Tibial nerve (tissue), 4 donors: ENCODE measurements at places on chromosomes 11 and 22.

- DNase-seq = peak; percentile 65
Observed at GRCh38 chr11:47004595-47005033, 68.1 kb downstream of the CSTPP1 start.

DNA sequence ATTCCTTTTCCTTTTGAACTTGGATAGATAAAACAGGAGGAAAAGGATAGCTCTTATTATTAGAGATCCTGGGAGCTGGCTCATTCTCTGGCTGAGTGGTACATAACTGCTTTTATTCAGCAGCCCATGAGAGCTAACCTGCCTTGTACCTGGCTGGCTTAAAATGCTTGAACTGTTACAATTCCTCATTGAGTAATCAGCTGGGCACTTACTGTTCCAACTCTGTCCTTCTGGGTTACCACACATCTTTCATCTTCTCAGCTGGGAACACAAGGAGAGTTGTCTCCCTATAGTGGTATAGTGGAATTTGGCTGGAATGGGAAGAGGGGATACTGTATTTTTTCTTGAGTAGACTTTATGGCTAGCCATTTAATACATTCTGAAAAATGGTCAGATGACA is 39.8 kb upstream of the SPTBN2 start:
- no peak for DNase-seq

DNA sequence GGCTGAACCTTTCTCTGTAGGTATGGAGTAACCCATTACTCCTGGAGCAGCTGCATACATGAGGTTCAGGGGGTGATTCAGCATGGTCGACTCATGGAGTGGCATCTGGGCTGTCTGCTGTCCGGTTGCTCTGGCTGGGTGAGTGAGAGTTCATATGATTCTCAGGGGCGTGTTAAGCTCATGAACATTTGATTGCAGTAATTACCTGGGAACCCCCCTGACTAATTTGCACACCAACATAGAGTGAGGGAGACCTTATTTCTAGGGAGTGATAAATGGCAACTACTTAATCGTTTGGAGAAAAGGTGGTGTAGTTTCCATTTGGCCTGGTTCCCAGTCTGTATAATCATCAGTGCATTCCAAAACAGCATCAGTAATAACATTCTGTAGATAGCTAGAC is 661.9 kb downstream of the ETS1 start:
- DNase-seq = no peak

DNA sequence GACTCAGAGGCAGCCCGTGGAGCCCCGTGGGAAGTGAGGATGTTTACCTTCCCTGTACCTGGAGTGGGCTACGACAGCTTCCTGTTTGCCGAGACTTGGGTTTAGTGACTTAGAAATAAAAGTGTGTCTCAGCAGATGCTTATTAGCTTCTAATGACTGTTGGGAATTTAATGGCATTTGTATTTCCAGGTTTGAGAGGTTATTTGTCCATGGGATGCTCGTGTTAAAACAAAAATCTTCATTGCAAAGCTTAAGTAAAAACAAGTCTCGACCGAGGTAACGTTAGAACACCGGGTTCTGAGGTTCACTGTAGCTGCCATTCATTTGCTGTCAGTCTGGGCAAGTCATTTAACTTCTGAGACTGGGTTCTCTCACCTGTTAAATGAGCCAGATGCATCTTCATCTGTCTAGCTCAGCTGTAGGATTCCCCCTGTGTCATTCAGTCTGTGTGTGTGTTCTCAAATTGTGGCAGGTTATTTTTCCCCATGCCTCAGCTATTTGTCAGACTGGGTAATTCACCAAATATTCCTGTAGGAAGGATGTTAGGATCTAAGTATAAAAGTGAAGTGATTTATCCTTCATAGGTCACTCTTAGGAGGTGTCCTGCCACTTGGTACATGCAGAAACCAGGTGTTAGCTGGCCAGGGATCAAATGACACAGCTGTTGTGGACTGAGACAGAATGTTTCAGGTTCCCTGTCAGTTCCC is 791 bp downstream of the EI24 start:
- DNase-seq = no peak

- DNase-seq = no peak
Observed at GRCh38 chr11:36375353-36376008, 79.4 kb downstream of the PRR5L start.

GRCh38 chr11:27291302-27291889 is 71.6 kb downstream of the CCDC34 start:
- DNase-seq = no peak

GRCh38 chr11:71239581-71239980 is 12.8 kb downstream of the SHANK2 start:
- DNase-seq = no peak

DNA sequence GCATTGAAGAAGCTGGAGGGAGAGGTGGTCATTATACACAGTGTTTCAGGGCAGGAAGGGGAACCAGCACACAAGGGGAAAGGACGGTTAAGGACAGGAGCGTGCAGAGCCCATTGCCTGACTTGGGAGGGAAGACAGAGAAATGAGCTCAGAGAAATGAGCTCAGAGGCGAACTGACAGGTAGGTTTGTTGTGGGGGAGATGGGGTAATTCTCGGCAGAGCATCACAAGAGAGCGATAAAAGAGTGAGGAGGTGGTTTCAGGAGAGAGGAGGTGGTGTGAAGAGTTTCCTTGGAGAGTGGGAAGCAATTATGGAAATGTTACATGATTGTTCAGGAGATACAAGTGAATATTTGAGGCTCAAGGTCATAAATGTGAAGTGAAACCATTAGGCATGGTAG is 61.0 kb downstream of the MRGPRX1 start:
- DNase-seq = no peak

DNA sequence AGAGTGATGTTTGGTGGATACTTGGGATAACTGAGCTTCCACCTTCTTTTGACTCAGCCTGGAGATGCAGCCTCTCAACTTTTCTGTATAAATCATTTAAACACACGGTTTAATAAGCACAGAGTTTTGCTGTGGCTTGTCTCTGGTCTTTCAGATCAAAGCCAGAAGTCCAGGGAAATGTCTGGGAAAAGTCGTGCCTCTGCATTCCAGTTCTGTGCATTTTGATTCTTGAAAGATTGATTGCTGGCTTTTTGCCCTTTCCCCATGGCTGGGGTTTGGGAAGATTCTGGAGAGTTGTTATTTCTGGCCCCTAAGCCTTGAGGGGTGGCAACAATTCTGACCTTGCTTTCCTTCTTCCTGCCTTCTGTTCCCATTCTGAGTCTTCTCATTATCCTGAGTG is 154.1 kb downstream of the COMMD9 start:
- DNase-seq = no peak

GRCh38 chr11:22797047-22797446 is 32.6 kb downstream of the SVIP start:
- DNase-seq = no peak

GRCh38 chr11:109884501-109884900 is 208.7 kb upstream of the ZC3H12C start:
- no peak for DNase-seq
